ENCODE measurements at places on chromosomes 2 and 18.

DNA sequence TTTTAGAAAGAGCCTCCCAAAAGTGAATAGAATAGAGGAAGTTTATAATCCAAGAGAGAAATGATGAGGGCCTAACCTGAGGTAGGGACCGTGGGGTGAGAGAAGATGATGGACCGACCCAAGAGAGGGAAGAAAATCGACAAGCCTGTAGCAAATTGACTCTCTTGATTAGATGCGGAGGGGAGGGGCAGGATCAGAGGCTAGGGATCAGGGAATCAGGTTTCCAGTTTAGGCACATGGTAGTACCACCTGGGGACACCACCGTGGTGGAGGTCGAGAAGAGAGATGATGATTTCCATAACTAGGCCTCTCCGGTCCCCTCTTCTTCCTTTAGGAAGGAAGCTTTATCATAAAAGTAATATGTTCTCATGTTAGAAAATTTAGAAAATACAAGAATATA lies 108.7 kb upstream of the ALPP start:
- DNase-seq, result no peak

DNA sequence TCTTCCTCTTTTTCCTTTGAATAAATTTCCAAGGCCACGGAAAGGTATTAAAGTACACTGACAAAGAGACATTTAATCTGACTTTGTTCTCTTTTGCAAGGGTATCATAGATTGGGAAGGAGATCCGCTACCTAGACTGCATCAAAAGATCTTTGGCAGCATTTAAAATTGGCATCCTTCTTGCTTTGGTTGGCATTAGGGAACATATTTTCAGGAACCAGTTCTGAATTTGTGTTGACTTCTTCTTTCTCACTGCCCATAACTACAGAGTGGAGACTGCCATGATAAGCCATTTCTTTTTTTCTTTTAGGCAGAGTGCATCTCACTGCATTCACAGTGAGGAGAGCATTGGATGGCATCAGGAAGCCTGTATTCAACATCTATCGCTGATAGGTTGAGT lies 83.4 kb downstream of the DOCK10 start:
- DNase-seq, result no peak

GRCh38 chr2:119455066-119455718 lies 23.5 kb downstream of the TMEM37 start:
- no peak for DNase-seq

DNA sequence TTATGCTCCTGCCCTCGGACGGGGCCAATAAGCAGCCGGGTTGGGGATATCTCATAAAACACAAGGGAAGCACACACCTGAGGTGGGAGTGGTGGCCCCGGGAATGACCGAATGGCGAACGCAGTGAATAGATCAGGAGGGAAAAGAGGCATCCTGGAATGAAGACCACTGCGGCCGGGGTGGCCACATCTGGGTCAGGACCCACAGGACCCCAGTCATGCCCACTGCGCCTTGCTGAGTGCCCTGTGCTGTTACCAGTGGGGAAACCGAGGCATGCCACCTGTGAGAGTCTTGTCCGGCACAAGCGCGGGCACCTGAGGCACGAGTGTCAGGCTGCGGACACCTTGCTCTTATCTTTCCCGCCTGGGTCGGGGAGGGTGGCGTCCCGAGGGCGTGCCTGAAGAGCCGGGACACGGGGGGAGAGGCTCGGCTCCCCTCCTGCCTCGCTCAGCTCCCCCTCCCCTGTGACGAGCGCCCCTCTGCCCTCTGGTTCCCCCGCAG lies 1.6 kb downstream of the PDCD1 start:
- DNase-seq, result no peak

DNA sequence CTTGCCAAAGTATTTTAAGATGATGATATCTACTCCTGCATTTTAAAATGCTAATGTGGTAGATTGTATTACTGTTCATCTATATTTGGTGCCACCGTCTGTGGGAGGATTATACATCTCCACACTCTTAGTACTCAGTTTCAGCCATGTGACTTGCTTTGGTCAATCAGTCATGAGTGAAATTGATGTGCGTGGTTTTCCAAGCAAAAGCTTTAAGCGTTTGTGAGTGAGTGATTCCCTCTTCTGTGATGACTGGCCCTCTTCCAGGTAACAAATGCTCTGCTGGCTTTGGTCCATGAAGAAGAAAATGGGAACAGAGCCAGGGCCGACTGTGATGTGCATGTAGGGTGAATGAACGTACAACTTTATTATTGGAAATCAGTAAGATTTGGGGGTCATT lies 330.4 kb downstream of the LPIN1 start:
- no peak for DNase-seq

DNA sequence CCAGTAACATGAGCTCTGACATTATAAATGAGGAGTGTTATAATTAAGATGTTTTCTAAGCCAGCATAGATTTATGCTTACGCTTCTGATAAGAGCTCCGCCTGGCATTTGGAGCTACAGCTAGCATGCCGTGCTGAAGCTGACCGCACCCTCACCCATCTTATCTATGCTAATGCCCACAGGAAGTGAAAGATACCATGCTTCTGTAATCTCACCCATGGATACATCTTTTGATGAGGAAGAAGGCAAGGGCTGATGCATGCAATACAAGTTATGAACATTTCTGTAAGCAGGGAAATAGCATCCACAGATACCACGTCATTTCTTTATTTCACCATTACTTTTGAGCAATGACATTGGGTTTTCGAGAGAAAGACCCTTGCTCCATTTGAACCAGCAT lies 82.3 kb downstream of the ARL4C start:
- DNase-seq, result no peak

GRCh38 chr2:231929961-231930592 lies 3.9 kb upstream of the NPPC start:
- DNase-seq, result no peak

DNA sequence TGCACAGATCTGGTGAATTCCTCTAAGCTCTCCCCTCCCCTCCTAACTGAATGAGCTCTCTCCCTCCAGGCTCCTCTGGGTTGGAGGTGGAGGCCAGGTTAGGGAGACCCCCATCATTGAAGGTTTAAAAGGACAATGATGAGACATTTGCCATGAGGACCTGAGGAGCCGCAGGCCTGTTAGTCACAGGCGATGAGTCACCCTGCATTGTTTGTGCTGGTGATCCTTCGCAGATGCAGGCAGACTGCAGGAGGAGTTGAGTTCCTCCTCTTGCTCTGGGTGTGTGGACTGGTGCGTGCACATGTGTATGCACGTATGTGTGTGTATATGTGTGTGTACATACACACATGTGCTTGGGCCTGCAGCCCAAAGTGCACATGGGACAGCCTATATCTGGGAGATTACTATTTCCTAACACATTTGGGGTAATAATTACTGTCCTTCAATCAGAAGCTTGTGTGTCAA lies 42.0 kb downstream of the MCFD2 start:
- DNase-seq, result no peak

DNA sequence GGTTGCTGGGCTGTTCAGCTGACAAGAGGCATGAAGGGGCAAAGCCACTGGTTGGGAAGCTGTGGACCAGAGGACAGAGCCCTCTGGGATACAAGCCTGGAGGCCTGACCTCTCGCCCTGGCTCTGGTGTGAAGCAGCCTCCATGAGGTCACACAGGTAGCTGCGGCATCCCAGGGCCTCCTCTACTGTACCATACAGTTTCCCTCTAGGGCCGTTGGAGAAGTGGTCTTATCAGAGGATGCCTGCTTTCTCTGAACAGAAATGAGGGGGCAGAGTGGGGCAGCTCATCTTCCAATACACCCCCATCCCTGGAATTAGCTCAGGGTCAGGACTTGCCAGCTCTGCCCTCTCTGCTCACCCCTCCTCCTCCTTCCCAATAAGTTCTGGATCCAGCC lies 135.1 kb upstream of the SMAD2 start:
- no peak for DNase-seq

DNA sequence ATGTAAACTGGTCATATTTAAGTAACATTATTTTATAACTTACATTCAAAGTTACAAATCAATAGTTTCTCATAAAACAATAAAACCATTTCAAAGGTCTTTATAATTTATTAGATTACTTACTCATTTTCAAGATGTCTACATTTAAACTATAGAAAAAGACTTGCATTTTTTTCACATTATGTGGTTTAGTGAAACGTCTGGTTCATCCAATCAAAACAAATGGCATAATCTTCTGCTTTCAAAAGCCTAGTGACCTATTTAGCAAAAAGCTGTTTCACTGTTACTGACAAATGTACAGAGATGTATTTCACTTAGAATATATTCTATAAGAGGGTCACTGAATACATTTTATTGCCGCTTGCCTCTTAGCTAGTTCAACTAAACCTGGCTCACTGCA lies 49.3 kb upstream of the MCM6 start:
- DNase-seq, result no peak

DNA sequence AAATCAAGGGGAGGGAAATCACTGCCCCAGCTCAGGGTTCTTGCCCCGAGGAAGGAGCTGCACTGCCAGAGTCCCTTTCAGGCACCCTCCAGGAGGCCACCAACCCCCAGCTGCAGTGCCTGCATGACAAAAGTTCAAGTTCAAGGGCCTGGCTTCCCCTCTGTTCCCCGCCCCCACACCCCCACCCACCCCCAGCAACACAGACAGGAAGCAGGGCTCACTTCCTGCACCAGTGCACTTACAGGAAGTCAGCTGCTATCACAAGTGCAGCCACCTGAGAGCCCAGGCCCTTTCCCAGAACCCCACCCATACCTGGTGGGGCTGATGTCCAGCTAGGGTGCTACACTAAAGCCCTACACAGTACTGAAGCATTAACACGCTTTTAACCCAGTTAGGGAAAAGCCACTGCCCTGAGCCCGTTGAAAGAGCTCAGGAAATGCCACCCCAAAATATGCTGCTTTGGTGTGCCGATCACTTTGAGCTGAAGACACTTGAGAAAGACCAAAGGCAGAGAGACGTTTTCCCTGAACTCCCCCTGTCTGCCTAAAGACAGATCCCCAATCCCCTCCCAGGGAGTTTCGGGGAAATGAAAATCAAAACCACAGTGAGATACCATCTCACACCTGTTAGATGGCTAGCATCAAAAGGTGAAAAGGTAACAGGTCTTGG lies 109.9 kb upstream of the CAB39 start:
- DNase-seq, result no peak

- no peak for DNase-seq
Observed at GRCh38 chr18:49160079-49160930, 209.5 kb upstream of the SMAD7 start.

DNA sequence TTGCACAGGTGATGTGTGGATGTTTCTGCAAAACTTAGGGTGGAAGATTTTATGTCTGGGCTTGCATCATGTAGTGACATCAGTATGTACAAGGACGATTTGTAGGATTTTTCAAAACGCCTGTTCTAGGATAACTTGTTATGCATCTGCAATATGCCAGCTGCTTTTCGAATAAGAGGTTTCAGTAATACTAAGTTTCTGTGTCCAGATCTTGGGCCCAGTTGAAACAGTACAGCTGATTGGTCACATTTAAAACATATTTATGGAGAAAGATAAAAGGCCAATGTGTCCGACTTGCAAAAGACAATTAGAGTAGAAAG lies 1.2 kb downstream of the PTPN4 start:
- DNase-seq, result no peak

DNA sequence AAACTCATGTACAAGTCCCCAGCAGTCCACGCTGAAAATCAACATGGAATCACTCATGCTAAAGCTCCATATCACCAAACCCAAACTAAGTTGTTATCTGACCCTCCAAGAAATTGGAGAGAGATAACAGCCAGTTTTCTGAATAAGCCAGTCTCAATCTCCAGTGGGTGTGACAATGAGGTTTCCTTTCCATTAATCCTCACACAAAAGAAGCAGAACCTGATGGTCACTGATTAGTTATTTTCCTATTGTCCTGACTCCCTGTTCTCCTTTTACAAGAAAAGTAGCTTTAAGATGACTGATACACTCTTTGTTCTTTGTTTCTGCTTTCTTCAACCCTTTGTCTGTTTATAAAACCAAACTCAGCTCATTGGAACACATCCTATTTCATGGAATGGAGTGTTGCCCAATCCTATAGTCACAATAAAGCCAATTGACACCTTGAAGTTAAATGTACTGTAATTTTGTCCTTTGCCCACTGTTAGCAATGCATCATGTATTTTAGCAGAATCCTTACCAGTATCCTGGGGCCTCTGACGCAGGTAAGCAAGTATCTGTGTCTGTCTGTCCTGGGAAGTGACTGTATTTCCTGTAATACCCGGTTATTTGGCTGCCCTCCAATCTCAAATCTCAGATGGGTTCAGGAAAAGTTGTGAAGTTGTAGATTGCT lies 30.6 kb upstream of the SH3RF3 start:
- DNase-seq, result no peak

DNA sequence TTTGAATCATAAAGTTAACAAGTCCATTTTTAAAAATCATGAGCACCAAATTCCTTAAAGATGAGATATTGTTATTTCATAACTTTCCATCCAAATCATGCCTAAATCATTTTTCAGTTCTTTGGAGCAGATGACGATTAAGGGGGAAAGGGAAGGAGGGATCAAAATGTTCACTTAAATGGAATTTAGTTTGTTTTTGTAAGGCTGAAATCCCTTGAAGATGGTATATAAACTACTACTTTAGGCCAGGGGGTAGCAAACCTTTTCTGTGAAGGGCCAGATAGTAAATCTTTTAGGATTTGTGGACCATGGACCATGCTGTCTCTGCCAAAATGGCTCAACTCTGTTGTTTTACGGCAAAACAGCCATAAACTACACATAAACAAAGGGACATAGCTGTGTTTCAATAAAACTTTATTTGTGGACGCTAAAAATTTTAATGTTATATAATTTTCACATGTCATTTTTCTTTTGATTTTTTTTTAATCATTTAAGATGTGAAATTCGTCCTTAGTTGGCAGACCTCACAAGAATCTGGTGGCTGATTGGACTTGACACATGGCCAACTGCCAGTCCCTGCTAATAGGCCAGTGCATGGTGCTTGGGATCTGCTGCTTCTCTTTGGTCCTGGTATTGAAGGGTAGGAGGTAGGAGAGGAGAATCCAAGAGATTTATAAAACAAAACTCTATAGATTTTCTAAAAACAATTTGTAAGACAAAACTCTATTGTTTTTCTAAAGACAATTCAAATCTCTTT lies 52.0 kb upstream of the RTN4 start:
- DNase-seq, result no peak

DNA sequence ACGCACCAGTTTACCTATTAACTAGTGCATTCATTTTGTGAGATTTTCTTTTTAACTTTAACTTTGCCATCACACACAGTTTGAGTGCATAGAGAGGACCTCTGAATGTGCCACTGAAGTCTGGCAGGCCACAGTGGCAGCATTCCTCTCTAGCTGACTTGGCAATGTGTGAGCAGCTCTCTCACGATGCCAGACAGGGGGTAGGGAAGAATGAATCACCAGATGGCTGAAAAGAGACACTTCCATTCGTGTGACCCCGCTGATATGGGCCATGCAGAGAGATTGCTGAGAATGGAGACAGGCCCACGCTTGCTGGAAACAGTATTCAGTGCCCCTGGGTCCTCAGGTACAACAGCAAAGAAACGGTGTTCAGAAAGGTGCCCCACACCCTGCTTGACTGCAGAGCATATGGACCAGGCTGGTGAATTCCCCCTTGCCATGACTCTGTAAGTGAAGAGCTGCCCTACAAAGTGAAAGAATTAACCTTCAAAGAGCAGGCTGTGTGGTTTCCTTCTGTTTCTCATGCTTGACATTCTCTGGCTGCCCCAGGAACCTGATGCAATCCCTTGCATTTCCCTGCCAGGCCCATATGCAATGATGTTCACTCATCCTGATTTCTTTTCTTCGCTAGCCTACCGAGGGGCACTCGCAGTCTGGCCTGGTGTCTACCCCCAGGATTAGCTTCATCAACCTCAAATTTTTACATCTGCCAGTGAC lies 236.1 kb downstream of the CDH20 start:
- no peak for DNase-seq

GRCh38 chr2:160432633-160433032 lies 61.0 kb downstream of the RBMS1 start:
- DNase-seq, result no peak

Data from activated naive CD4-positive, alpha-beta T cell (primary cell).